Right renal pelvis (tissue), 4 donors: ENCODE measurements at places on chromosomes 7 and 10. TPM values are rescaled to one million over a fixed set of nuclear protein-coding genes. Genes with fewer than 3 reads are reported as not detected.
A peak's percentile ranks its signal among the peaks of the same experiment; 100 is the strongest.

DNA sequence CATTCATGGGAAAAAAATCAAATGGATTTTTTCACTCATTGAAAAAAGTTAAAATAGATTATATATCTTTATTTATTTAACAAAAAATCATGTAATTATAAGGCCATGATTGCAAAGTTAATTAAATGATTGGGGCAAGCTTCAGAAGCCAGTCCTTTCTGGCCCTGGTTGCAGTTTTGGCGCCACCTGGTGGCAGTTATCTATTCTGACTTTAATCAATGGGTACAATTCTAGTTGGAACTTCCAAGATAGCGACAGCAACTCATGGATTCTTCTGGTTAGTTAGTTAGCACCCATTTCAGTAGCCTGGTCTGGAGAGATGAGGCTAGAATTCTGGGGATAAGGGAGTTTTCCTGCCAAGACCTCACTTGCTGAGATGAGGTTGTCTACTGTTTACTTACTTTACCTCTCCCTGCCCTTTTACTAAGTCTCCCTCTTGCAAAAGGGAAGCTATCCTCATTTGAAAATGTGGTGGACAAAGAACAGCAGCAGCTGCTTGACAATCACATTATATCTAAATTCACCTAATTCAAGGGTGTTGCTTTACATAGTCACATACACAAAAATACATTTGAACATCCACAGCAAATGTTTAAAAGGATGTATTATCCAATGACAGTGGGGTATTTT lies 42.3 kb downstream of the NOC3L start:
- peak; percentile 49 for DNase-seq

DNA sequence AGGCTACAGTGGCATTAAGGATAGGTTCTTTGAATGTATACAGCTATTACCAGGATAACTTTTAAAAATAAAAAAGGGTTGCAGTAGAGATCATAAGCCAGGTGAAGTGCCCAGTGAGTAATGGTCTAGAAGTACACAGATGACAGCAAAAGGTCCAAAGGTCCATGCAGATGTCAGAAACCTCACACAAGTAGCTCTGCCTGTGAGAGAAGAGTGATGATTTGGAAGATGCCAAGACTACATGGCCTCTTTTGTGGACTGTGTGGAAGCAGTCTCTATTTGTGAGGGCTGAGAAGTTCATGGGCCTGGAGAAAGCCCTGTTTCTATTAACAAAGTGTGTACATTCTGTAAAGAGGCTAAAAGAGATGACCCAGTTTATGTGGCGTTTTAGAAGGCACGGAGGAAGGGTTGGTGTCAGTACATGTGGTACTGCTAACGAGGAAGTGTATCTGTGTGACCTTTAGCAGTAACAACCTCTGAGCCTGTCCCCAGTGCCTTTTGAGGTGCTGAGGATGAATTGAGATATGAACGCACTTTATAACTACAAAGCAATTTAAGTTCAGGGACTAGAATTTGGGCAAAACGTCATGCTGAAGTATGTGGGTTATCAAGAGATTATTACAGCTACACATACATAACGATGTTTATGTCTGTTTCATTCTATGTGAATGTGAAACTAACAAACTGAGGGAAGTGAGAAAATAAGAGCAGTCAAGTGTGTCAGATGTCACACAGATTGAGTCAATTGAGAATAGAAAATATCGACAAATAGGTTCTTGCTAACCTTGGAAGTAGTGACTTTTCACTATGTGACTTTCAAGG lies 7.6 kb downstream of the CYCS start:
- DNase-seq, result no peak

Gene THSD7A
- 86.8 TPM for polyA plus RNA-seq

Gene NODAL
- polyA plus RNA-seq, result 0.17 TPM
